Erythroblast (primary cell): ENCODE measurements at places on chromosomes 7 and 10.

- DNase-seq = no peak
Measured at GRCh38 chr7:83347945-83348444, 185.3 kb upstream of the PCLO start.

- no peak for DNase-seq
Measured at GRCh38 chr7:157097056-157097329, 41.7 kb upstream of the UBE3C start.

GRCh38 chr7:76071316-76072242 lies 23.7 kb downstream of the MDH2 start:
- no peak for DNase-seq

DNA sequence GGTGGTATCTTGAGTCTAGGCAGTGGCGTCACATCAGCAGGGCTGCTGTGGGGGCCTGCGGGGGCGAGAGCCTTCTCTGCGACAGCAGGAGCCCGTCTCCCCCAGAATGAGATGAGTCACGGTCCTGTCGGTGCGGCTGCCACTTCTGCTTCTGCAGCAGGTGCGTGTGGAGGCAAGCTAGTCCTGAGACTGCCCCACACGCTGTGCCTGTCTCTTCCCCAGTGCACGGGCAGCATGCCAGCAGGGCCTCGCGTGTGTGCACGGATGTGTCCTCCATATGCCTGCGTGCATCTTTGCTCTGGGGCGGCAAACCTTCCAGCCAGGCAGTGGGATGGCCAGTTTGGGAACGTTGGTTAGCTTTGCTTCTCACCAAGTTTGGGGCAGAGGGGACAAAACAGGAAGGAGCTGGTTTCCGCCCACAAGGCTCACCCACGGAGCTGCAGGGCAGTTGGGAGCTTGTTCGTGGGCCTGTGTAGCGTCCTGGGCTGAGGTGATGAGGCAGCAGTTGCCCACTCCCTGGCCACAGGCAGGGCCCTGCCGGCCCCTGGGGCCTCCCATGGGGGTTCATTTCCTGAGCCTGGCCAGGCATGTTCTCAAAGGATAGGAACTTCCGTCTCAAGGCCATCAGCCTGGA lies 60.8 kb upstream of the PPIF start:
- peak; percentile 36 for DNase-seq

DNA sequence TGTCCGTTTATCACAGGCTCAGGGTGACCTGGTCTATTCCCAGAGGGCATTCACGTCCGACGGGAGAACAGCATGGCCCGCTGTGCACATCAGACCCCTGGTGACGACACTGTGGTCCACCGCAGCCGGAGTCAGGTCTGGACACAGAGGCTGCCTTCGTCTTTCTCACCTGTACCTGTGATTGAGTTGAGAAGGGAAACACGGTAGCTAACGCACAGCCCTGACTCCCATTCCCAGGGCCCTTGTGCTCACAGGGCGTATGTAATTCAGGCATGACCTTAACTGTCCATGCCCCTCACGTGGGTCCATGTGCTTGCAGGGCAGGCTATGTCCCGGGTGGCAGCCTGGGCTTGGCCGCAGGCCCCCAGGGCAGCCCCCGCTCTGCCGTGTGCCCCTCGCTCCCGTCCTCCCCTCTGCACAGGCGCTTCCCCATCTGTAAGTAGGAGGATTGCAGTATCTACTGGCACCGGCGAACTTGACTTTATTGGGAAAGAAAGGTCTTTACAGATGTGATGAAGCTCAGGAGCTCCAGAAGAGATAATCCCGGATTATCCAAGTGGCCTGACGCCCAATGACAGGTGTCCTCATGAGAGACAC lies 221.3 kb upstream of the TCERG1L start:
- DNase-seq = no peak

- DNase-seq = no peak
Measured at GRCh38 chr10:47225928-47226645, 73.9 kb upstream of the GDF10 start.
